Stimulated activated CD4-positive, alpha-beta T cell treated with anti-CD3 and anti-CD28 coated beads, Interleukin-15, amount 100 ng/mL, for 1 hour (primary cell): ENCODE measurements at places on chromosomes 13 and 19.

GRCh38 chr19:53172889-53173288 is 14.0 kb upstream of the ZNF347 start:
- DNase-seq, result no peak

DNA sequence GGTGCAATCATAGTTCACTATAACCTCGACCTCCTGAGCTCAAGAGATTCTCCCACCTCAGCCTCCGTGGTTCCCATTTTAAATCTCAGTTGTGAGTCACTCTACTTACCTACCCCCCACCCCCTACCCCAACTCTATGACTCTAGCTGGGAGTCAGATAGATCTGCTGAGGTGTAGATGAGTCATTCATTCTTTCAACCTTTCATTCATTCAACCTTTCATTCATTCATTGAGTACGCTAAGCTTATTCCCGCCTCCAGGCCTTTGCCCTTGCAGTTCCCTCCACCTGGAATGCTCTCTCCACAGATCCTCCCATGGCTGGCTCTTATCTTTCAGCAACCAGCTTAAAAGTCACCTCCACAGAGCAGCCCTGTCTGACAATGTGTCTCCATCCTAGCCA is 1.1 kb upstream of the MAST1 start:
- no peak for DNase-seq

GRCh38 chr13:51849145-51850101 is 4.4 kb upstream of the TMEM272 start:
- DNase-seq, result no peak

- no peak for DNase-seq
These were observed 325.1 kb downstream of the DCT start for GRCh38 chr13:94154367-94154766.

DNA sequence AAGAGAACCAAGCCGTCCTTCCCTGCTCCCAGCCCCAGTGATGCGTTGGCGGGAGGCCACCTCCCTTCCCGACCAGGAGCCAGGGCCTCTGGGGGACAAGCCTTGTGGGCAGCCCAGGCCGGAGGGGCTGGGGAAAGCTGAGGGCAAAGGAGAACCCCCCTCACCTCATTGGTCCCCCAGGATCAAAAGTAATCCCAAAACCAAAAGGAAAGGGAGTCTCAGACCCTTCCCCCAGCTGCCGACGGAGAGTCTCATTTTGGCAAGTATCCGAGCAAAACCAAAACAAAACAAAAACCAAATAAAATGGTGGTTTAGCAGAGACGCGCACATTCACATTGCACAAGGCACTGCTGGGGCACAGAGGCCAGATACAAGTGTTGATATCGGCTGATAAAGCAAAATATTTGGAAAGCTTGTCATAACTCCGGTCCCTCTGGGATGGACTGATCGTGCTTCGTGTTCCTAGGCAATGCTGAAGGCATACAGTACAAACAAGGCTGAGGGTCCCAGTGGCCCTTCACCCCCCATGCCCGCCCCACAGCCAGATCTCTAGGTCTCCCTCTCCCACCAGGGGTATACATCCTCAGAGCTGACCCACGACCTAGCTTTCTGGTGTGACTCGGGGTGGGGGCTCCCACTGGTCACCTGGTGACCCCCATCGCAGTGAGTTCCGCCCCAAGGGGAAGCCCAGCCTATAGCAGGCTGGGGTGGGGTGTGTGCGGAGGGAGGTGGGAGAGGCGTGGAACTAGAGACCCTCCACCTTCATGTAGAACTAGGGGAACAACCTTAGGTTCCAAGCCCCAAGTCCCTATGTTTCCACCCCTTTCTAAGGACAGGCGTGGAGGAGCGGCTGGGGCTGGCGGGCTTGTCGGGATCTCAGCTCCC is 2.1 kb downstream of the CEBPA start:
- no peak for DNase-seq

- no peak for DNase-seq
These were observed 269.5 kb upstream of the HTR2A start for GRCh38 chr13:47166336-47166735.

DNA sequence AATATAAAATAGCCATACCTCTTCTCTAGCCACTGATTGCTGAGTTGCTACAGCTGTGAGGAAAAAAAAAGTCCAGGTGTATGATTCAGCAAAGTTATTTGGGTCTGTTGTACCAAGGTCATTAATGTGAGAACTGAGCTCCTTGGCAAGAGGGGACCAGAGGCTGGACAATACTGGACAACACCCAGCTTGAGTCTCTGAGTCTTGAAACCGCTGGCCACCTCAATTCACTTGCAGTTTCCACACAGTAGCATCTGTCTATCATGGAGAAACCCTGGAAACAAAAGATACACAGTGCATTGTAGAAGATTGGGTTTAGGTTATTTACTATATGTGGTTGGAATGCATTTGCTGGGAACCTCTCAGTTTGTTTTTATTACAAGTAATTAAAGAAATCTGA is 60.4 kb downstream of the WDFY2 start:
- no peak for DNase-seq

- no peak for DNase-seq
These were observed 12.8 kb downstream of the F2RL3 start for GRCh38 chr19:16901491-16902175.

DNA sequence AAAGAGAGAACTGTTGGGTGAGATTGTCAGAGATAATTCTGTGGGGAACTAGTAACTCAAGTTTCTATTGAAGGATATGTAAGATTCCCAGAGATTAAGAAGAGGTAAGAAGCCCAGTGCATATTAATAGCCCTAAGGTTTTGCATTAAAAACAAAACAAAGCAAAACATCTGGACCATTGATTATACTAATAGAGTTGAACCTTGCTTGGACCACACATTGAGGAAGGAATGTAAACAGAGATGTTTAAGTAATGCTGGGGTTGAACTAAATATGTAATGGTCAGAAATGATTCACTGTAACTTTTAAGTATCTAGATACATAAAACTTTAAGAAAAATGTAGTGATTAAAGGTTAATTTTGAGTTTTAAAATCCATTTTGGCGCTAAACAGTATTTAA is 1770.0 kb downstream of the PCDH9 start:
- no peak for DNase-seq

DNA sequence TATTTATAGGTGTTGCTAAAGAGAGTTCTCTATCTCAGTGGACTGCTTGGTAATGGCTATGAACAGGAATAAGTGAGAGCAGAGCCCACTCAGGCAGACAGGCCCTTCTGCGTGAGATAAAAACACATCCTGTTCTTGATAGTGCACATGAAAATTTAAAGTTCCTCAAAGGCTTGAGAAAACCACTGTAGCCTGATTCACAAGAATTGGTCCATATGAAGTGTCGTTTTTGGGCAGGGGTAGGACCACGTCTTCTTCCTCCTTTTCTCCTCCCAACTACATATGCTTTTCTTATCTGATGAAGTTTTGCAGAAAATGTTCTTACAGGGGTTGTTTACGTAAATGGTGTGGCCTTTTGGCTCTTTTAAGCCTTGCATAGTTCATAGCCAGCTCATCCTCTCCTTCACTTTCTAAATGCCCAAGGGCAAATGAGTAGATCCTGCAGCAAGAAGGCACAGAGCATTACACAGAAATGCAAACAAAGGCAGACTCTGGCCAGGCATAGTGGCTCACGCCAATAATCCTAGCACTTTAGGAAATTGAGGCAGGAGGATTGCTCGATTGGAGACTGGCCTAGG is 53.8 kb downstream of the RNF6 start:
- no peak for DNase-seq

- no peak for DNase-seq
These were observed 2.7 kb downstream of the ARGLU1 start for GRCh38 chr13:106565127-106565775.

DNA sequence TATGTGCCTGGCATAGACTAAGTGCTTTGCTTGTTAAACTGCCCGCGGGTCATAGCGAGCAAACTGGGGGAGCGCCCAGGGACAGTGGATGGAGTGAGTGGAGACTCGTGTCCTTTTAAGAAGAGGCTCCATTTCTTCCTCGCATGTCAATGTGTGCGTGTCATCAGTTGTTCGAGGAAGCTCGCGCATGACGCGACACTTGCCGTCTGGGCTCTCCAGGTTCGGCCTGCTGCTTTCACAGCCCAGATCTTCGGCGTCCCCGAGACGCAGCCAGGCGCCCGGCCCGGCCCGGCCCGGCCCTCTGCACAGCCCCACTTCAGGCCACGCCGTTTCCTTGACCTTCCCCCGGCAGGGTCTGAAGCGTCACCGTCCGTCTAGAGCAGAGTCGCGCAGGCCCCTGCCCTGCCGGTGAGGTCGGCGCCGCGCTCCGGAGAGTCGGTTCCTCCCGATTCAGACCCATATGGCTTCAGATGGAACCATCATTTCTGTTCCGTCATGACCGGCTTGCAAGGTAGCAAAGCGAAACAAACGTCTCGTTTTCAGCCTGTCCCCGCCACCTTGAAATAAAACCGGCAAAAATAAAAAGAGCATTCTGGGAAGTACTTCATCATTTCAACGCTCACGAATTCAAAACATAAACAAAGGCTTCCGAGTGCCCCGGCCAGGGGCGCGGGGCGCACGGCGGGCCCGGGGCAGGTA is 599 bp upstream of the ARHGEF7 start:
- DNase-seq, result no peak

DNA sequence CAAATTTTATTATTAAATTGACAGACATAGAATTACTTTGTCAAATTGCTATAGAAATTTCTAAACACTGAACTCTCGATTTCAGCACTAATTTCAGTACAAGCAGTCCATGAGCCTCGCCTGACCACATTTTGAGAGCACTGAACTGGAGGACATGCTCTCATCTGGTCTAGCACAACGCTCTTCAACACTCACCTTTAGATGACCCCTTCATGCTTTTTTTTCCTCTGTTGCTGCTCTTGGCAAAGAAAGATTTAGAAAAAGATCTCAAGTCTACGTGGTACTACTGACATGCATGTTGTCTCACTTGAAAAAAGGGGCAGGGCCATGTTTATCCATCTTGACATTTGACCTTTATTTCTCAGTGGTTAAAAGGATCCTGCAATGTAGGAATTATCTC is 981.5 kb downstream of the DIAPH3 start:
- DNase-seq, result no peak

DNA sequence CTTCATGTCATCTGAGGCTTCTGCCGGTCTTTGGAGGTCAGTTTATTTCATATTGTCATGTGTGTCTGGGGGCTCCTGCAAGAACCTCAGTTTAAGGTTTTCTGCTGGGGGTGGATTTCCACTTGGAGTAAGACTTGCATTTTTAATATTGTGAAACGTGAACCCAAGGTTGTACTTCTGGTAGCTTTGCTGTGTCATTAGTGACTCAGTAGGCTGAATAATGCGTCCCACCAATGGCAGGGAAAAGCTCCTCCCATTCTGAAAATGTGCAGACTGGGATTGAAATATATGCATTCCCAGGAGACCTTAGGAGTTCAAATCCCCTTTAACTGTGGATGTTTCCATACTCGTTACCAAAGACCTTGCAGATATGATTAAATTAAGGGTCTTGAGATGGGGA is 46.2 kb downstream of the ING1 start:
- DNase-seq, result no peak

GRCh38 chr13:50999641-51000040 is 90.0 kb downstream of the RNASEH2B start:
- DNase-seq, result no peak

DNA sequence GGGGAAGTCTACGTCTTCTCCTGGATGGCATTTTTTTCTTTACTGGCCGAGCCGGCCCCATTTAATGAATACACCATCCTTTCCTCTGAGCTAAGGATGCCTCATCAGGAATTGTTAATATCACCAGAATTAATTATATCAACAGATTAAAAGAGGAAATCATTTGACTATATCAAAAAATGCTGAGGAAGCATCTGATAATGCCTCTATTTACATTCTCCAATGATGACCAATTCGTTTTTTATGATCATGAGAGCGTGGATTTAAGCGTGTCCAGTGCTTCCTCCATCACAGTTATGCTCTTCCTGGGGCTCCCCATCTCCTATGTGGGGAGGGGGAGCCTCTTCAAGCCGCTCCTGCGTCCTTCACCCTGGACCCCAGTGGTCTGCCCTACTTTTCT is 58.7 kb downstream of the TUBGCP3 start:
- no peak for DNase-seq

DNA sequence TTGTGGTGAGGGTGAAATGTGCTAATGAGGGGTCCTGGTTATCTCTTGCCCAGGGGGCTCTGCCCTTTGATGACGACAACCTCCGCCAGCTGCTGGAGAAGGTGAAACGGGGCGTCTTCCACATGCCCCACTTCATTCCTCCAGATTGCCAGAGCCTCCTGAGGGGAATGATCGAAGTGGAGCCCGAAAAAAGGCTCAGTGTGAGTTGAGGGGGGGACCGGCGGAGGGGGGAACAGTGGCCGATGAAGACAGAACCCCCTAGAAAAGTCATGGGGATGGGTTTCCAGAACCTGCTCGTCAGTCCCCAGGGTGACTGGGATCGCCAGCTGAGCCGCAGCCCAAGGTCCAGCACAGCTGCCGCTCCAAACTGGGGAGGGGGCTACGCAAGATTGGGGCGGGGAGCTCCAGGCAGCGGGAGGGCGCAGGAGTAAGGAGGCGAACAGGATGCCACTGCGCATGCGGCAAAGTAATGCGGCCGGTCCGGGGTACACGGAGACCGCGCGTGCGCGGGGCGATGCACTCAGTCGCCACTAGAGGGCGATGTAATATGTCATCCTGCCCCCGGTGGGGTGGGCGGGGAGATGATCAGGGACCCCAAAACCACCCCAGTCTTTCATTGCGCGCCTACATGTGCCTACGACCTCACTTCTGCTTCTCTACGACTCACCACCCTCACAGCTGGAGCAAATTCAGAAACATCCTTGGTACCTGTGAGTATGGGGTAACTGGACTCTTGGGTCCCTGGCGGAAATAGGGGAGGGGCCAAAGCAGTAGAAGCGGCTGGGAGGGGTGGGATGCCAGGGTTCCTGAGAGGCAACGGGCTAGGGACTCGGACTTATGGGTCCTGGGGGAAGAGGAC is 17.9 kb downstream of the BRSK1 start:
- DNase-seq, result peak; percentile 88

DNA sequence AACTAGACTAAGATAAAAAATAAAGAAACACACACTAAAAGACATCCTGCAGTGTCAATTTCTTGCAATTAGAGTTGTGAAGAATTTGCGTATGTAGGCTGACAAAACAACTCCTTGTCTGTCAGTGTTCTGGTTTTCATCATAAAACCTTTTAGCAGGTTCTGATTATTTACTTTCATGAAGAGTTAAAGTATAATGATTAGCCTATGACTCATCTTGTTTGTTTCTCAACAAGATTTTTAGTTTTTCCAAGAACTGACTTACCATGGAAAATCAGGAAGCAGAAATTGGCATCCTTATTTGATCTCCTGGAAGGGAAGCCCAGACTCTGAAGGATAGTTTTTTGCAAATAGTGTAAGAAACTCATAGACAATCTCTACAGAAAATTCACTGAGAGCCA is 848.7 kb upstream of the PCDH9 start:
- no peak for DNase-seq

GRCh38 chr13:28503182-28503967 is 8.4 kb upstream of the FLT1 start:
- DNase-seq, result no peak

- no peak for DNase-seq
These were observed 39.6 kb downstream of the CYP2B6 start for GRCh38 chr19:41030651-41031050.
